GM23338 (cell line): ENCODE measurements at places on chromosomes 1 and 21. TPM values are rescaled to one million over a fixed set of nuclear protein-coding genes. Genes with fewer than 3 reads are reported as not detected.

FAM151A gene
- not detected in 2 replicates for polyA plus RNA-seq

GFI1 gene
- polyA plus RNA-seq = 0.12 TPM in 1 of 2 replicates, not detected in the other

PODN gene
- 0.16 TPM in 1 of 2 replicates, not detected in the other for polyA plus RNA-seq

EPHB2 gene
- polyA plus RNA-seq = 4.1 and 4.5 TPM in 2 replicates

SELL gene
- polyA plus RNA-seq = not detected in 2 replicates

TMIGD3 gene
- not detected in 2 replicates for polyA plus RNA-seq

C1orf216 gene
- polyA plus RNA-seq = 4.0 and 4.7 TPM in 2 replicates

ADAMTS4 gene
- 1.3 and 1.7 TPM in 2 replicates for polyA plus RNA-seq

AVPR1B gene
- 0.09 and 0.24 TPM in 2 replicates for polyA plus RNA-seq

ELAPOR1 gene
- polyA plus RNA-seq = 0.92 and 1.2 TPM in 2 replicates

OR4F29 gene
- not detected in 2 replicates for polyA plus RNA-seq

FMN2 gene
- polyA plus RNA-seq = 1.4 and 1.5 TPM in 2 replicates

ADAMTS1 gene
- 5.6 and 6.1 TPM in 2 replicates for polyA plus RNA-seq

TMPRSS15 gene
- polyA plus RNA-seq = not detected in 2 replicates

TGFB2 gene
- 0.31 and 0.63 TPM in 2 replicates for polyA plus RNA-seq

ERICH3 gene
- polyA plus RNA-seq = not detected in 2 replicates

IL20 gene
- not detected in 2 replicates for polyA plus RNA-seq

FCRLA gene
- 0.24 and 0.50 TPM in 2 replicates for polyA plus RNA-seq

SLC9C2 gene
- not detected in 2 replicates for polyA plus RNA-seq

OR2G3 gene
- polyA plus RNA-seq = not detected in 2 replicates
